ENCODE measurements at places on chromosomes 4 and X.

DNA sequence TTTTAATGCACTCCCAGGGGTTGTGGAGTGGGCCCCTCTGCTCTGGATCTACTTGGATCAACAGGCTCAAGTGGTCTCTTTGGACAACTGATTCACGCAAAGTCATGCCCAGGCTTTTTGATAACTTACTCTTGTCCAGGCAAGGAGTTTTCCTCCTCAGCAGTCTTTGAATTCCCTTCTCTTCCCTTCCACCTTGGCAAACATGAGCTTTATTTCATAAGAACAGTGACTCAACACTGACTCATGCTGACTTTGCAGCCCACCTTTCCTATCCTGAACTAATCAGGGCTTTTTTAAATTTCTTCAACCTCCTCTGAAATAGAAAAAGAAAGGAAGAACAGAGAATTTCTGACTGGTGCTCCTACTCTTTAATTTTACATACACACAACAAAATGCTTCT, 132.1 kb upstream of the LDB2 start:
- DNase-seq = no peak

- DNase-seq = no peak
Measured at GRCh38 chr4:119728692-119729593, 100.3 kb upstream of the PDE5A start.

- peak; percentile 2 for DNase-seq
Measured at GRCh38 chr4:2048831-2049230, 10.3 kb upstream of the NAT8L start.

DNA sequence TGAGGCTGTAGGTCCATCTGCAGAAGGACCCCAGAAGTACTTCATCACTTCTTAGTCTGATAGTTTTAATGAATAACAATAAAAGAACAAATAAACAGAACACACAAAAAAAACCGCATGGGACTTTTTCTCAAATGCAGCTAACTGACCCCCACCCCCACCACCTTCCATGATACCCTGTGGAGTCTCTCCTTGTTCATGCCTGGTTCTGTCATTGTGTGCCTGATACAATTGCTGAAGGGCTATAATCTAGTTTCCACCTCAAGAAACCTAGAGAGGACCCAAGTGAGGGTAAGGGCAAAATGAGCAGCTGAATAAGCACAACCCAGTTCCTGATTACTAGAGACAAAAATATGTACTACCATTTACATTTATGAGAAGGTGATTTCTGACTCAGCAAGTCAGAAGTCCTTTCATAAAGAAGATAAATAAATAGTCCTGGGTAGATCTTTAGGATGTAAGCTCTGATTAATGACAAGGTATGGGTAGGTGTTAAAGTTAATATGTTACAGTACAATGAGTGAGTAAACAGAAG, 155.1 kb downstream of the TMA16 start:
- no peak for DNase-seq

DNA sequence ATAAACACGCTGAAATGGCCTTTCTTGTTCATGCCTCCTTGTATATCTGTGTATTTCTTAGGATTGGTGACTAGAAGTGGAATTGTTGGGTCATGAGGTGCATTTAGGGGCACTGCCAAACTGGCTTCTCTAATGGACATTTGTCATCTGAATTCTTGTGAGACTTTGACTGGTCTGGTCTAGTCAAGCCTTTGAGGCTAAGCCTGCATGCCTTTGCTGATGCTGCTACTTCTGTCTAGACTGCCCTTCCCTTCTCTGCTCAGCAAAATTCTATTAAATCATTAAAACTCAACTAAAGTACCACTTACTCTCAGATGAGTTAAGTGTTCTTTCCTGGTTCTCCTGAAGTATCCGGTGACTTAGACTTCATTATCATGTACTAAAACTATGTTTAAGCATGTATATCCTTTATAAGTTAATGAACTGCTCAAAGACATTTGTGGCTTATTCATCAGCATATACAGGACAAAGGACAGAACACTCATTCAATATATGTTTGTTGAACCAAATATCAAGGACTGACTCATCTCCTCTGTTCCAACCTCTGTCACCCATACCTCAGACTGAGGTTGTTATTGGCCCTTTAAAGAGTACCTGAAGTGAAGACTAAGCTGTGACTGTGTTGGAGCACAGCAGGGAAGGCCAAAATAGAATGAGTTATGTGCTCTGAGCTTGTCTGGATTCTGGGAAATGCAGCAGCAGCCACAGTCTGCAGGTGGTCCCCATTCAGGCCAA, 9.0 kb downstream of the TCEAL1 start:
- DNase-seq = no peak

- no peak for DNase-seq
Measured at GRCh38 chr4:167885872-167886271, 206.5 kb upstream of the ANXA10 start.

DNA sequence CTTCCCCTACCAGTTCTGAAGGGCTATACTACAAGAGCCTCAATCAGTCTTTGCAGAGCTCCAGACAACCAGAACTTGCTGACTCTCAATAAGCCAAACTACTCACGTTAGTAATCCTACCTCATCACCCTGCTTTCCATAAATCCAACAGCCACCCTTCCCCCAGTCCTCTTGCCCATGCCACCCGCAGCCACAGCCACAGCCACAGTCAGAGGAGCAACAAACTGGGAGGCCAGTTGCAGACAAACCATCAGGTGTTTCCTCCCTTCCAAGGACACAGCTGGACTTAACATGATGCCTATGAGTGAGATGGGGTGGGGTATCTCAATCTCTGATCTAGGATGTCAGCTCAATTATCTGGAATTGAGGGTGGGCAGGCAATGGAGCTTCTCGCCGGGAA, 1.0 kb downstream of the GABRA3 start:
- no peak for DNase-seq
